SK-N-SH (cell line): ENCODE measurements at places on chromosomes 12 and 14. TPM values are rescaled to one million over a fixed set of nuclear protein-coding genes. Genes with fewer than 3 reads are reported as not detected.
A peak's percentile ranks its signal among the peaks of the same experiment; 100 is the strongest.

Gene RTN1
- 1.6 and 5.0 TPM in 2 replicates for polyA plus RNA-seq

Gene KCTD10
- polyA plus RNA-seq = 66.9 and 92.9 TPM in 2 replicates

Gene PSME2
- polyA plus RNA-seq = 129 and 147 TPM in 2 replicates

Gene MSI1
- polyA plus RNA-seq = 1.3 and 1.7 TPM in 2 replicates

Gene GPR137C
- 0.54 and 0.60 TPM in 2 replicates for polyA plus RNA-seq

Gene TTC6
- polyA plus RNA-seq = not detected in 2 replicates

- H3K36me3 ChIP-seq = peaks cover 57% of the 10 kb centered on the region
- no peak for DNase-seq
- no peak overlapping the region for H3K27ac ChIP-seq
- no peaks in the 10 kb centered on the region for H3K27me3 ChIP-seq
Observed at GRCh38 chr14:77296155-77296554, 24.5 kb downstream of the POMT2 start.

DNA sequence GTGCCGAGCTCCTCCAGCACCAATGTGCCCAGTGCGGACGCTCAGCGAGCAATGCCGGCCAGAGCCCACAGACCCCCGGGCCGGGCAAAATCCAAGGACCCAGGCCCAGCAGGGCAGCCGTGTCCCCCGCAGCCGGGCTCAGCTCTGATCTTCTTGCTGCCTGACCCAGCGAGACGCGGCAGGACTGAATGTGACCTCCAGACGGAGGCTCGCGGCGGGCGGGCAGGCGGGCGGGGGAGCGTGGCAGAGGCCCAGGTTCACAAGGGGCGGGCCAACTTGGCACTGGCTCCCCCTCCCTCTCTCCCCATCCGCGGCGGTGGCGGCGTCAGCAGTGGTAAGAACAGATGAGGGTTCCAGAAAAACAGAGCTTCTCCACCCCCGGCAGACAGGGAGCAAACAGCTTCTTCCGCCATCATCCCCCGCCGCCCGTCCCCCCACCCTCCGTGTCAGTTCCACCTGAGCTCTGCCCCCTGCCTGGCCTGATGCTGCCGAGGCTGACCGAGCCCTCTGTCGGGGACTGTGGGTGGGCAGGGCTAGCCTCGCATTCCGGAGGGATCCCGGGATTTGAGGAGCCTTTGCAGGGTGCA is 94.3 kb downstream of the RFLNA start:
- peak overlapping the region; percentile 95 for H3K27ac ChIP-seq
- peaks cover 19% of the 10 kb centered on the region for H3K36me3 ChIP-seq

DNA sequence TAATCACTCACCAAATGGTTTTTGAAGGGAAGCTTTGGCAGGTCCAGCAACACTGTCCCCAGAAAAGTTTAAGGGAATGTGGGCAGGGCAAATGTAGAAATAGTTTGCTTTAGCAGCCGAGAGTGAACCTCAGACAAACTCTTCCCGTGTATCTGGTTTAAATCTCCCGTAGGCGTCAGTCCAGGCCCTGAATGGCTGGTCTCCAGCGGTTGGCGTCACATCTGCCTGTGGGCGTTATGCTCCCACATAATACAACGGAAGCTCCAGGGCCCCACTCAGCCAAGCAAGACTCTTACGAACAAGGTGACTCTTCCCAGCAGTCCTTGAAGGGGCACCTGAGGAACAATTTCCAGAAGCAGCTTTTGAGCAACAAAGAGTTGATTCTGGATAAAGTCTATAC is 942 bp downstream of the ZC2HC1C start:
- no peaks in the 10 kb centered on the region for H3K27me3 ChIP-seq
- no peak overlapping the region for H3K27ac ChIP-seq
- DNase-seq = no peak
- no peak overlapping the region for H3K4me3 ChIP-seq

GRCh38 chr14:104151566-104152245 is 13.3 kb downstream of the KIF26A start:
- no peak overlapping the region for H3K27ac ChIP-seq
- peaks cover 16% of the 10 kb centered on the region; the same call in 1 of the 2 replicates for H3K4me1 ChIP-seq
- H3K4me3 ChIP-seq = no peak overlapping the region
- H3K36me3 ChIP-seq = no peaks in the 10 kb centered on the region

DNA sequence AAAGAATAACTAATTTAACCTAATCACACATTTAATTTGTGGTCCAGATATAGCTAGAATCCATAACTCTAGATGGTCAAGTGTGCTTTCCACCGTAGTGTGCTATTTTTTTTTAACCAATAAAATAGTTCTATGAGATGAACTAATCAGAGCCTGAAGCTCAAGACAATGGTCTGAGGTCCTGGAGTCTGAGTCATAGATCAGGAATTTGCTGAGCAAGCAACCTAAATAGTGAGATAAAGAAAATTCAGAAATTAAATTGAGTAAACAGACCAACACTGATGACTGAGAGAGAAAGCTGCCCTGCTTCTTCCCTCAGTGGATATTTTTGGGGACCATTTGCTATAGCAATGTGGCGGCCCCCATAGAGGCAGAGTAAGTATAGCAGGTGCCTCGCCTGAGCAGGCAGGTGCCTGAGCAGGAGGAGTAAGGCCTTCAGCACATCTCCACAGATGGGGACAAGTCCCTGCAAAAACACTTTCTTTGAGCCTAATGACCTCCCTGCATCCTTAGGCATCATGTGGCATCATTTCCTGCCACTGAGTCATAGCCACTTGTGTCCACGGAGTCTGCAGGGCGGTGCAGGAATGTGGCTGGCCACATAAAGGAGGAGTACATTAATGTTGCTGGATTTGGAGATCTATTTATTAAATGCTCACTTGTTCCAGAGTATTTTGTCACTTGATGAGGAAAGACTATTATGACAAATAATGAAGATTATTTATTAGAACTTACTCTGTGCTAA is 13.9 kb upstream of the CLEC4E start:
- no peak overlapping the region for H3K4me3 ChIP-seq
- H3K27ac ChIP-seq = no peak overlapping the region
- H3K27me3 ChIP-seq = no peaks in the 10 kb centered on the region
- DNase-seq = no peak
- H3K4me1 ChIP-seq = no peaks in the 10 kb centered on the region

- peaks cover 6% of the 10 kb centered on the region for H3K36me3 ChIP-seq
- H3K4me1 ChIP-seq = peaks cover 7% of the 10 kb centered on the region; the same call in 1 of the 2 replicates
- no peak overlapping the region for H3K4me3 ChIP-seq
- H3K27ac ChIP-seq = no peak overlapping the region
- H3K27me3 ChIP-seq = no peaks in the 10 kb centered on the region
Observed at GRCh38 chr12:104886418-104887401, 71.4 kb downstream of the SLC41A2 start.

DNA sequence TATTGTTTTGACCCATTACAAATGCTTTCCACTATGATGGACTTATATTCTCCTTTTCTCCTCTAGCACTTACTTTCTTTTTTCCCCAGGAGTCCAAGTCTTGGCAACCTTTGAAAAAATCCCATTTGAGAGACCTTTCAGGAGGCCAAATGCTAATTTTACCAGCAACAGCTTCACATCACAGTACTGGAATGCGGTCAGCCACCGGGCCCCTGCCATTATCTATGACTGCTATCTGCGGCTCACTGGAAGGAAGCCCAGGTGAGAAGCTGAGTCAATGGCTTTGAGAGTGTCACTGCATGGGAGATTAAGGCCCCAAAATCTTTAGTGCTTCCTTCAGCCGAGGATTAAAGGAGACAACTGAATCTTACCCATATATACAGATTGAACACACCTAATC is 64.2 kb downstream of the ERGIC2 start:
- peak overlapping the region; percentile 53; the same call in 1 of the 2 replicates for H3K27ac ChIP-seq
- H3K4me1 ChIP-seq = peaks cover 5% of the 10 kb centered on the region
- no peak for DNase-seq

- H3K4me3 ChIP-seq = no peak overlapping the region
- H3K27ac ChIP-seq = no peak overlapping the region
- DNase-seq = no peak
- H3K27me3 ChIP-seq = no peaks in the 10 kb centered on the region
- peaks cover 4% of the 10 kb centered on the region for H3K36me3 ChIP-seq
Observed at GRCh38 chr12:11014234-11014633, 8.2 kb downstream of the TAS2R19 start.

DNA sequence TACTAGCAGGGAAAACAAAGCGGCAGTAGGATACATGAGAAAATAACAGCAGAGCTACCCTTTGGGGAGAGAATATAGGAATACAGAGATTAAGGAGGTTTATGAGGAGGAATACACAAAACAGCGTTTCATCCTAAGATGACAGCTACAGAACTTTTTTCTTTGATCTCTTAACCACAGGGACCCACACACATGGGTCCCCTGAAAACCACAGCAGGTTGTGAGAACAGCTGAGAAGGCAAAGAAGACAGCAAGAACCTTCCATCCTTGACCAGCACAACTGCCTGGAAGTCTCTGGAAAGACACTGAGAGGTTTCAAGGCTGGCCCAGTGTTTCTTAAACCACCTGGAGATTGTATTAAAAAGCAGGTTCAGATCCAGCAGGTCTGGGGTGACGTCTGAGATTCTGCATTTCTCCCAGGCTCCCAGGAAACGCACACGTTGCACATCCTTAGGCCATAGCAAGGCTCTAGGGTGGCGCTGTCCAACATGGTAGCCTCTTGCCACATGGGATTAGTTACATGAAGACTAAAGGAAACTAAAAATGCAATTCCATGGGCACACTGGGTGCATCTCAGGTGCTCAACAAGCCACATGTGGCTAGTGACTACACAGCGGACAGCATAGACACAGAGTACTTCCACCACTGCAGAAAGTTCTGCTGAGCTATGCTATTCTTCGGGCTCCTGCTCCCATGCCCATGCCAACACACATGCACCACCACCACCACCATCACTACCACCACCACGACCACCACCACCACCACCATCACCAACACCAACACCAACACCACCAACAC is 92.3 kb downstream of the FOXN3 start:
- no peak overlapping the region for H3K27ac ChIP-seq
- H3K36me3 ChIP-seq = no peaks in the 10 kb centered on the region
- no peaks in the 10 kb centered on the region; the same call in 1 of the 2 replicates for H3K4me1 ChIP-seq
- H3K4me3 ChIP-seq = no peak overlapping the region
- DNase-seq = no peak

DNA sequence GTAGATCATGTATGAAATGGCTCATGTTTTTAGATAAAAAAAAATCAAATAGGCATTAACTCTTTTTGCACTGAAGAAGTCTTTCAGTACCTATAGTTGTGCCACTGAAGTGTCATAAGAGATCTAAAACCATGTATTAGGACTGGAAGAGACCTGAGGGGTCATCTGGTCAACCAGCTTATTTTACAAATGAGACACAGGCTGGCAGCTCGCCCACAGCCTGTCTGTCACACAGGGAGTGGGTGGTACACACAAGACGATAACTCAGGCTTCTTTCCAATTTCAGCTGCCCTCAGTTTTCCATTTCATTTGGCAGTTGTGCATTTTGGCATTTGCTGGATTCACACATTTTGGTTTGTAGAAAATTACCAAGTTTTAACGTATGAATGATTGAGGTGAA is 34.7 kb downstream of the C12orf75 start:
- H3K27ac ChIP-seq = no peak overlapping the region
- no peak for DNase-seq
- H3K4me3 ChIP-seq = no peak overlapping the region
- H3K4me1 ChIP-seq = no peaks in the 10 kb centered on the region
- H3K36me3 ChIP-seq = peaks cover 37% of the 10 kb centered on the region; the same call in 1 of the 2 replicates

- H3K4me3 ChIP-seq = no peak overlapping the region
- no peaks in the 10 kb centered on the region for H3K36me3 ChIP-seq
- H3K27ac ChIP-seq = no peak overlapping the region
- H3K4me1 ChIP-seq = no peaks in the 10 kb centered on the region
Observed at GRCh38 chr14:94691660-94692034, 78.3 kb downstream of the GSC start.

- DNase-seq = no peak
- H3K4me3 ChIP-seq = no peak overlapping the region
- no peak overlapping the region for H3K27ac ChIP-seq
Observed at GRCh38 chr12:29763301-29763683, 20.4 kb downstream of the TMTC1 start.

- H3K36me3 ChIP-seq = no peaks in the 10 kb centered on the region
- no peaks in the 10 kb centered on the region for H3K27me3 ChIP-seq
- H3K4me3 ChIP-seq = no peak overlapping the region
- no peak for DNase-seq
Observed at GRCh38 chr12:23473071-23473470, 476.4 kb downstream of the SOX5 start.

GRCh38 chr14:79411403-79412174 is 799.7 kb downstream of the DIO2 start:
- H3K27me3 ChIP-seq = no peaks in the 10 kb centered on the region
- no peak overlapping the region for H3K27ac ChIP-seq
- DNase-seq = no peak
- H3K4me3 ChIP-seq = no peak overlapping the region
- peaks cover 16% of the 10 kb centered on the region; the same call in 1 of the 2 replicates for H3K4me1 ChIP-seq
- H3K36me3 ChIP-seq = no peaks in the 10 kb centered on the region

GRCh38 chr12:90152897-90153624 is 444.4 kb upstream of the ATP2B1 start:
- no peak for DNase-seq
- H3K4me1 ChIP-seq = no peaks in the 10 kb centered on the region; the same call in 1 of the 2 replicates
- H3K27ac ChIP-seq = no peak overlapping the region
- no peaks in the 10 kb centered on the region for H3K36me3 ChIP-seq
- no peaks in the 10 kb centered on the region for H3K27me3 ChIP-seq

DNA sequence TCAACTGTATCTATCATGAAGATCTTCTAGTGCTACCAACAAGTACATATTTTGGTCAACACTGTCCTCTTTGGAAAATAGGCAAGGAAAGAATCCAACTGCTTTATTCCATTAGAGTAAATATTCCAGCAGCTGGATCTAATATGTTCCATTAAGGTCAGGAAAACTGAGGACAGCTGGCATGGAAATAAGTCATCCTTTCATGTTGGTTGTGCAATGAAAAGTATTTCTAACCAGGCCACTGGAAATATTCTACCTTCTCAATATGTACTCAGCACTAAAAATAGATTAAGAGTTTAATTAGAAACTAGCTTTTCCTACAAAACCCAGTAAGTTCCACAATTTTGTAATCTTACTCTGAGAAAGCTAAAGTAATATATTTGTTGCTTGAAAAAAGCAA is 19.6 kb downstream of the HIGD1C start:
- no peaks in the 10 kb centered on the region for H3K4me1 ChIP-seq
- no peak overlapping the region for H3K4me3 ChIP-seq
- no peaks in the 10 kb centered on the region for H3K27me3 ChIP-seq
- no peak overlapping the region for H3K27ac ChIP-seq
- DNase-seq = no peak

DNA sequence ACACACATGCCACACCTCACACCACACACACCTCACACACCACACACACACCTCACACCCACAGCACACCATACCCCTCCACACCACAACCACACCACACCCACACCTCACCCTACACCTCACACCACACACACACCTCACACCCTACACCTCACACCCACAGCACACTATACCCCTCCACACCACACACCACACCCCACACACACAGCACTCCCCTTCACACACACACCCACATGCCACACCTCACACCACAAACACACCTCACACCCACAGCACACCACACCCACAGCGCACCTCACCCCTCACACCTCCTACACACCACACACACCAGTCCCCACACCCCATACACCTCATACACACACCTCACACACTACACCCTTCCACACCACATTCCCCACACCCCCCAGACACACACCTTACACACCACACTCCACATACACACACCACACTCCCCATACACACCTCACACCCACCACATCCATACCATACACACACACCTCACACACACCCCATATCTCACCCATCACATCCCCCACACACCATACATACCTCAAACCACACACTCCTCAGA is 80.0 kb downstream of the ACTN1 start:
- no peak for DNase-seq
- no peak overlapping the region for H3K27ac ChIP-seq
- no peaks in the 10 kb centered on the region for H3K27me3 ChIP-seq

GRCh38 chr12:50948798-50949197 is 3.5 kb upstream of the HIGD1C start:
- H3K36me3 ChIP-seq = no peaks in the 10 kb centered on the region
- H3K4me3 ChIP-seq = no peak overlapping the region
- no peak overlapping the region for H3K27ac ChIP-seq
- H3K27me3 ChIP-seq = no peaks in the 10 kb centered on the region
- H3K4me1 ChIP-seq = no peaks in the 10 kb centered on the region
